ENCODE measurements at places on chromosomes 7 and 10.

DNA sequence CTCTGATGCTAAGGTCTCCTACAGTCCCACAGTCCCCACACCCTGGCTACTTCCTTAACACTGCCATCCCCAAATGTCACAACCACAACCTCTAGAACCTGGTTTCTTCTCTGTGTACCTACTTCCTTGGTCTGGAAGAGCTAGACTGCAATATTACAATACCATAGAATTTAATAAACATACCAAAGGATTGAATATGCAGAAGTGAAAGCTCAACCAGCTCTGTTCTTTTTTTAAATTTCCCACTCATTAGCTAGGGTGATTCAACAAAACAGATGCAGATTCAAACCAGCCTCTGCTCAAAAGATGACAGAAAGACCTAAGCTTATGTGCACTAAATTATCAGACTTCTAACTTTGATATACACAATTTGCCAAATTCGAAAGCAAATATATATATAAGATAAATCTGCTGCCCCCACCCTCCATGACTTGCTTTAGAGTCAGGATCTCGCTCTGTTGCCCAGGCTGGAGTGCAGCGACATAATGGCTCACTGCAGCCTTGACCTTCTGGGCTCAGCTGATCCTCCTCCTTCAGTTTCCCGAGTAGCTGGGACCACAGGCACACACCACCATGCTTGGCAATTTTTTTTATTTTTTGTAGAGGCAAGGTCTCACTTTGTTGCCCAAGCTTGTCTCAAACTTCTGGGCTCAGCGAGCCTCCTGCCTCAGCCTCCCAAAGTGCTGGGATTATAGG lies 212.6 kb downstream of the CHCHD3 start:
- DNase-seq = no peak

- no peak for DNase-seq
These were observed 1.3 kb downstream of the FAM20C start for GRCh38 chr7:193481-194251.

GRCh38 chr7:22551768-22552513 lies 52.0 kb upstream of the STEAP1B start:
- DNase-seq = peak; percentile 36

- DNase-seq = peak; percentile 74
These were observed 1.5 kb upstream of the SFMBT2 start for GRCh38 chr10:7412237-7412927.

DNA sequence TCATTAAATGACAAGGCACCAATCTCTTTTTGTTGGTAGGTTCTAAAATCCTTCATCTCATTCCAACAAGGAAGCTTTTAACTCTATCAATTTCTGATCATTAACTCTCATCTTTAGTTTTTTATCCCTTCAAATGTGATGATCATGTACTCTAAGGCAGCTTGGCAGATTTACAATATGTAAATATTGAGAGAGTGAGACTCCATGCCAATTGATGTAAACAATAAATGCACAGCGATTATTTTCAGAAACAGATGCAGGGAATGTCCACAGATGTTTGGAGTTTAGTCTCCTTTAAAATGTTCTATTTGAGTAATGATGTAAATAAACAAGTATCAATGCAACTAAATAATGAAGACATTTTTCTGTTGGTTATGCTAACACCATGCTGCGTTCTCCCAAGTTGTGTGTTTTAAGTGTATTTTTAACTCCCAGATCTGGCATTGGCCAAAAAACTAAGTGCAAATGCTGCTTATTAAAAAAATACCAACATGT lies 213.8 kb downstream of the AHR start:
- DNase-seq = no peak

All from left forelimb (tissue), 1 donor.